NCI-H510A (cell line): ENCODE measurements at places on chromosomes 2 and 18.

DNA sequence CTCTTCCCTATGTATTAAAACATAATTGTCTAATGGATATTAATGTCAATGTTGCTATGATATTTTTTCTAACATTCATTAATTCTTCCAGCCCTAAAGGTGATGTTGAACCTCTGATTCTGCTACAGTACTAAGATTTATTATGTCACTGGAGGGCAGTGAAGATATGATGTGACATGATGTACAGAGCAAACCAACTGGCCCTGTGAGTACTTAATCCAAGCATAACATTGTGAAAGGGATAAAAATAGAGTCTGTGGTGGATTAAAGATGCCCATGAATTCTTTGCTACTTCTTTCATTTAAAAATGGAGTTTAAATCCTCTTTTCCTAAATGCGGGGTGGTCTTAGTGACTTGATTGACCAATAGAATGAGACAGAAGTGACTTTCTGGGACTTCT lies 51.8 kb downstream of the IL1R2 start:
- DNase-seq, result no peak

- DNase-seq, result no peak
These were observed 69.5 kb upstream of the PELI1 start for GRCh38 chr2:64213532-64214275.

- no peak for DNase-seq
These were observed 167.8 kb upstream of the HDAC4 start for GRCh38 chr2:239568601-239569000.

- DNase-seq, result no peak
These were observed 24.1 kb downstream of the EIF2AK3 start for GRCh38 chr2:88603146-88603545.

GRCh38 chr2:221415789-221416188 lies 156.3 kb downstream of the EPHA4 start:
- DNase-seq, result no peak

DNA sequence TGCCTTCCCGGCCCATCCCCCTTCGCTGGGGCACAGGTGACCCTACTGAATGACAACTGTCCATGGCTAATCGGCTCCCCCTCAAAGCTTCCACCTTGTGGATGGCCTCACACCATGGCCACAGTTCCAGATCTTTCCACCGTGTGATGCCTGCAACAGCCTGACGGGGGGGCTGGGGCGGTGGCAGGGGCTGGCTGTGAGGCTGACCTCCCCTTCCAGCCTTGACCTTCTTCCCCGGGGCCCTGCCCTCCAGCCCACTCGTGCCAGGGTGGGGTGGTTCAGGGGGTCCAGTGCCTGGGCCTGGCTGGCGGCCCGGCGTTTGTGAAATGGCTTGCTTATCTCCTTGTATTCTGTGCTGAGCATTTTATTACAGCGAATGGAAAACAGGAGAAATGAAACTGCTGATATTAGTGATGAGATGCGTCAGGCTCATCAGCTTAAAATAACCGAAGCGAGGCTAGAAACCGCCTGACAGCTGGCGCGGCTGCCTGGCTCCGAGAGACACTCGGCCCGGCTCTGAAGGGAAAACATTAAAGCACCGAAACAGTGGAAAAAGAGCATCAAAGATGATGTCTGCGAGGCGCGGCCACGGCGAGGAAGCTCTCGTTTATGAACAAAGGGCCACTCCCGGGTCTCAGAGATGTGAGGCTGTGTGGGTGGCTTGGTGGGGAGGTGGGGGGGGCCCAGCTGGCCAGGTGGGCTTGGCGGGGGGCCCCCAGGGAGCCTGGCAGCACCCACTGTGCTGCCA lies 916 bp upstream of the PDCD1 start:
- DNase-seq, result no peak
